Memory B cell (primary cell): ENCODE measurements at places on chromosomes 3 and 15.

GRCh38 chr3:10383850-10384248 lies 62.9 kb upstream of the SEC13 start:
- DNase-seq: no peak

GRCh38 chr15:71664622-71665021 lies 145.7 kb upstream of the NR2E3 start:
- no peak for DNase-seq

GRCh38 chr3:167844528-167844927 lies 109.0 kb downstream of the SERPINI1 start:
- DNase-seq: no peak

GRCh38 chr3:186700267-186700666 lies 16.9 kb upstream of the KNG1 start:
- no peak for DNase-seq

GRCh38 chr15:25060472-25060803 lies 105.7 kb downstream of the SNRPN start:
- no peak for DNase-seq

GRCh38 chr3:101685870-101686307 lies 629 bp downstream of the RPL24 start:
- no peak for DNase-seq

- no peak for DNase-seq
Observed at GRCh38 chr15:92808598-92809063, 91.5 kb upstream of the CHD2 start.

DNA sequence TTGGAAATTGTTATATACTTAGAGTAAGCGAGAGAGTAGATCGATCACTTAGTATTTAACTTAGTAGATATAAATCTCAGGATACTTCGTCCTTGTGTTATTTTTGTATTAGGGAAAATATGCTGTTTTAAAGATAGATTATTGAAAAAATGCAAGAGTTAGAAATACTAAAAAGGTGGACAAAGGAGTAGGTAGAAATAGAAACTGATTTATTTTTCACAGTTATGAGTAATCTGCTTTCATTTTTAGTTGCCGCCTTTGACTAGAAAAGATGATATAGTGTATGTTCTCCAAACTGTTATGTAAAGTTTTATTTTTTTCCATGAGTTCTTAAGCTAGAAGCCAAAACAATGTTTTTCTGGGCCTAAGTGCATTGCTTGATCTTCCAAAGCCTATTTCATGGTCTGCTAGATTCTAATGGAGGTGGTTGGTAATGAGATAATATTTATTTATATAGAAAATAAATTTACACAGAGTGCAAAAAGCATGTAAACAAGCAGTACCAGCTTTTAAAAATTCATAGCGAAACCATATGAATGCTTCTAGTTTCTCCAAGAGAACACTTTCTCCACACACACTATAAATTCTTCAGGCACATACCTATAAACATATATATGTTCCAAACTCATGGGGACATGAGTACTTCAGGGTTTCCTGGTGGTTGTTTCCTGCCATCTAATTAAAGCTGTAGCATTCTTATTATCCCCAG lies 61.1 kb downstream of the DIPK2A start:
- no peak for DNase-seq

DNA sequence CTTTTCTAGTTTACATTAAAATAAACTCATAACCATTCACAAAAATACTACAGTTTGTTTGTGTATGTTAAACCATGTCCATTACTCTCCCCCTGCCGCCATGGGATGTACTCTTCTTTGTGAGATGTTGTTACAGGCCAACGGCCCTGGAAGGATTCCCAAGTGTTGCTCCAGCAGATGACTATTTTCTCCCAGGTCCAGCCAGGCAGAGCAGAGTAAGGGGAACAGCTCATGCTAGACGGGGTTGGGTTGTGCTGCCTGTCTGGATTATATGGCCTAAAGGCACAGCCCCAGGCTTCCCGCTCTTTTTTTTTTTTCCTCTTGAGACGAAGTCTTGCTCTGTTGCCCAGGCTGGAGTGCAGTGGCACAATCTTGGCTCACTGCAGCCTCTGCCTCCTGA lies 24.5 kb upstream of the SLCO2A1 start:
- DNase-seq: no peak

GRCh38 chr15:77418966-77419835 lies 703 bp downstream of the PEAK1 start:
- DNase-seq: no peak

DNA sequence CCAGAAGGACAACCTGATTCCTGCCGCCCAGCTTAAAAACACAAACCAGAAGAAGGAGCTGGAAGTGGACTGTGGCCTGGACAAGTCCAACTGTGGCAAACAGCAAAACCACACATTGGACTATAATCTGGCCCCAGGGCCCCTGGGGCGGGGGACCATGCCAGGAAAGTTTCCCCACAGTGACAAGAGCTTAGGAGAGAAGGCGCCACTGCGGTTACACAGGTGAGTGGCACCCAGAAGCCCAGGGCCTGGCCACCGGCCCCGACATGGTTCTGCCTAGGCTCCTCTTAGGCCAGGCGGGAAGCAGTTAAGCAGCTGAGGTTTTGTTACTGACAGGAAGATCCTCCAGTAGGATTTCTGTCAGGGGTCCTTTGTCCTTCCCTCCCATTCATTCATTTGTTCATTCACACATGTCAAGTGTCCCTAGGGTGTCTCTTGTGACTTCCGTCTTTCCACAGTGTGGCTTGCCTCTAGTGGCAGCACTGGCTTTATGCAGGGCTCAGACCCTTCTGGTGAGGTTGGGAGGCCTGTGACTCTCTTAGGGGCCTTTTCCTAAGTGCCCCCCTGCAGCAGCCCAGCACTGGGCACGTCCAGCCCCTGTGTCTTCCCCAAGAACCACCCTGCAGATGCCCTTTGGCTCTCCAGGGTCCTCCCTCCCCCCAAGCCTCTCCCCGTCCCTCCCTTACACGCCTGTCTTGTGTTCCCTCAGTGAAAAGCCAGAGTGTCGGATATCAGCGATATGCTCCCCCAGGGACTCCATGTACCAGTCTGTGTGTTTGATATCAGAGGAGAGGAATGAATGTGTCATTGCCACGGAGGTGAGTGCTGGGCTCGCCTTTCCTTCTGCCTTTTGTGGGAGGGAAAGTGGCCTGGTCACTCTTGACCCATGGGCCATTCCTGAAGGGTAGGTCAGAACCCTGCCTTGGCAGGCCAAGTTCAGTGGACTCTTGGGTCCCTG lies 7.8 kb downstream of the DLL4 start:
- no peak for DNase-seq
